ENCODE measurements at places on chromosomes 1 and 21. TPM values are rescaled to one million over a fixed set of nuclear protein-coding genes. Genes with fewer than 3 reads are reported as not detected.

DNA sequence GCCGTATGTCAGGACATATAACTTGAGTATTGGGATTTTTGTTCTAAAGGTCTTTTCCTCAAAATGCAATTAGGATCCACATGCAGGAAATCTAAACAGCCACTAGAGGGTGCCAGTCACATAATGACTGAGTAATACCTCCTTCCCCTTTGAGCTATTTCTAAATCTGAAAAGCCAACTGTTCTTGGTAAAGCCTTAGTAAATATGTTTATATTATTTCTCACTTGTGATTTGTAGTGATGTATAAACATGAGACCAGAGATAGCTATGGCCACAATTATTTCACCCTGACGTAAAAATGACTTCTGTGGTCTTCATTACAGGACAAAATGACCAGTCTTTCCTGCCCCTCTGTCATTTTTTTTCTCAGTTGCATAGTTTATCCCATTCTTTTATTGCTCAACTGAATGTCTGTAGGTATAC, 41.0 kb upstream of the DR1 start:
- DNase-seq, result no peak

GRCh38 chr1:32051706-32052105, 21.0 kb upstream of the TMEM39B start:
- no peak for DNase-seq

Gene BRDT
- not detected for total RNA-seq

Gene CIART
- 1.9 TPM for total RNA-seq

Gene CDC20
- total RNA-seq, result 50.9 TPM

Gene AKR7A3
- total RNA-seq, result 2.7 TPM

Data from progenitor cell of endocrine pancreas (in vitro differentiated cells).